ENCODE measurements at places on chromosomes 7 and 10.

DNA sequence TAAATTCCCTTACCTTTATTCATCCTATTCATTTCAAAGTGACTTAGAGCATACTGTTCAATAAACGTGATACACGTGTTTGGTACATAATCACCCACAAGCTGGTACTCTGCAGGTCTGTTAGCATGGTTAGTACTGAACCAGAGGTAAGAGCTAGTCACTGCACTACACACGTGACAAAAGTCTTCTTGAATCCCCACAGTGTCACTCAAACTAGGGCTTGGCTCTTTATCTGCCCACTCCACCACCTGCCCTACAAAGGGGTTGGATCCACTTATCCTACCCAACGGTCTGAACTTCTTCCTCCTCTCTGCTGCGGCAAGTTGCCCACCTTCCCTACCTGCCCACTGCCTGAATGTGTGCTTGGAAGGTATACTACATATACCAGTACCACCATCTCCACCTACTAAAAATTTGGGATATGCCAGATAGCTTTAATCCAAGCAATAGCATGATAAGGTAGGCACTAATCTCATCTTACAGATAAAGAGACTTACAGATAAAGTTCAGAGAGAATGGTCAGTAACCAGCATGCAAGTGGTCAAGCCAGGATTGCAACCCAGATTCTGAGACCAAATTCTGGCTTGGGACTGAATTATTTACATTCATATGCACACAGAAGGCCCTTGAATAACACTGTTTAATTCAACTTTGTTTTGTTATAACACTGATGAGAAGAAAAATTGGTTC, 92.2 kb downstream of the SGMS1 start:
- DNase-seq, result no peak

DNA sequence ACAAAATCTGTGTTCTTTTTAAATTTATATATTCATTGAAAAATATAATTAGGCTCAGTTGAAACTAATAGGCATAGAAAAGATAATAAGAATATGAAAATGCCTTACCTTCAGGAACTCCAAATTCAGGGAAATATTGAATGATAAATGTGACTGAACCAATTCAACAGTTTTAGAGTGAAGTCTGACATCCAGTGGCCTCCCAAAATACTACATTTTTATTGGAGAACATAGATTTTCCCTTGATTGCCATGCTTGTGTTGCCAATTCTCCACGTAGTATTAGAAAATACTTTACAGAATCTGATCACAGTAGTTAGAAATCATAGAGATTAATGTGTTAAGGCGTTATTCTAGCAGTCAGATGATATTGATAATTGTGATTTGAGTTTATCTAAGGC, 1246.7 kb downstream of the GATA3 start:
- no peak for DNase-seq

GRCh38 chr7:77679608-77680007, 16.7 kb upstream of the RSBN1L start:
- no peak for DNase-seq

DNA sequence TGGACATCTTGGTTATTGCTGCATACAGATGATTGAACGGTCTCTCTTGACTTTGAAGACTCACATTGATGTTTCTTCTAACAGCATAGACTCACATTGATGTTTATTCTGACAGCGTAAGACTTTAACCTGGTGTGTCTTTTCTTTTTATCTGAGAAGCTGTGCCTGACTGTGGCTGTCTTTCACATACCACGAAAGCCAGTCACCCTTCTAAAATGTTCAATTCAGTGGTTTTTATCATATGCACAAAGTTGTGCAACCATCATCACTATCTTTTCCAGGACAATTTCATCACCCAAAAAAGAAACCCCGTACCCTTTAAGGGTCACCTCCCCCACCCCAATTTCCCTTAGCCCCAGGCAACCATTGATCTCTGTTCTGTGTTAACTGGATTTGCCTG, 24.7 kb downstream of the CELF2 start:
- no peak for DNase-seq

- no peak for DNase-seq
These were observed 151.1 kb upstream of the MKI67 start for GRCh38 chr10:128277267-128277840.

DNA sequence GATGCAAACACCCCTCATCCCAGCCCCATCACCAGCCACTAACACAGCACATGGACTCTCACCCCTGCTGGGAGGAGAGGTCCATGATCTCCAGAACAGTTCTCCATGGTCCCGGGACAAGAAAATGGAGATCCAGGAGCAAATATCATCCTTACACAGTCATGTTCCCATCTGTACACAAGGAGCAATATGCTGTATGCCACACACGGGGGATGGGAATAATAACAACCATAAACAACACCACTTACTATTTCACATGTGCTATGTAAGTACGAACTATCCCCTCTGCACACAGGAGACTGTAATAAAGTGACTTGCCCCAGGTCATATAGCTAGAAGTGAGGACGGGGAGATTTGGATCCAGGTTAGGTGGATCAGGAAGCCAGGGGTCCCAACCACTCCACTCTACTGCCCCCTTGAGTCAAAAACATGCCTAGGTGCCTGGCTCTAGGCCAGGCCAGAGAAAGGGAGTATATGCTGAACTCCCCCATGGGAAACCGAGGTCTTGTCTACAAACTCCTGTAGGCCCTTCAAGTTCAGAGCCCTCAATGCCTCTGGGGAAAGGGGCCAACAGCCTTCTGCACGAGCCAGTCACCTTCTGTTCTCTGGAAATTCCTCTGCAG, 34.1 kb downstream of the LRRC20 start:
- no peak for DNase-seq

DNA sequence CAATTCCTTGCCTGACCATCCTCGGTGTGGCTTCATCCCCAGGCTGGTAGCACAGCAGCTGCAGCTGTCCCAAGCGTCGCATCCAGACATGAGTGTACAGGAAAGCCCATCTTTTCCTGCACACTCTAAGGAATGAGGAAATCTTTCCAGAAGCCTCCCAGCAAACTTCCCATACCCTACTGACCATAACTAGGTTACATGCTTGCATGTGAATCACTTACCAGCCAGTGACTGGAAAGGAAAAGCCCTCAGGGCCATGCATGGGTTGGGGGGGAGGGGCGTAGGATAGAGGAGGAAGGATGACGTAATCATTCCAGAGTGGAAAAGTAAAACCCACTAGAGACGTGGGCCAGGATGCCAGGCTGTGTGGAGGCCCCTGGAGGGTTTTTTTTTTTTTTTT, 18.9 kb upstream of the ZNF212 start:
- DNase-seq, result no peak

- DNase-seq, result no peak
These were observed 13.3 kb downstream of the COL28A1 start for GRCh38 chr7:7522421-7522820.

- no peak for DNase-seq
These were observed 40.0 kb upstream of the GSDME start for GRCh38 chr7:24797270-24797669.

DNA sequence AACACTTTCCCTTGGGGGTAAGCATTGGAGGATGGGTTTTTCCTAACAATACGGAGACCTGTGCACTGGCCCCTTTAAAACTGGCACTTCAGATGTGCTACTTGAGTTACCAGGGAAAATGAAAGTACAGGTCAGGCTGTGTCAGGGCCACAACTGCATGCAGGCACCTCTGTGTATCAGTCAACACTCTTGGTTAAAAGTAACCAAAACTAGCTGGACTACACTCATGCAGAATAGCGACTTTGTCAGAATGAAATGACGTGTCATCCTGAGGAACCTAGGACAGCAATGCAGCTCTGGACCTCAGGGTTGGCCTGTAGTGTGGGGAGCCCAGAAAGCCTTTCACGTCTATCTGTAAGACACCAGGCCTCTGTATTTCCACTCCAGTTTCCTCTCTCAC, 33.8 kb upstream of the SMKR1 start:
- DNase-seq, result no peak

DNA sequence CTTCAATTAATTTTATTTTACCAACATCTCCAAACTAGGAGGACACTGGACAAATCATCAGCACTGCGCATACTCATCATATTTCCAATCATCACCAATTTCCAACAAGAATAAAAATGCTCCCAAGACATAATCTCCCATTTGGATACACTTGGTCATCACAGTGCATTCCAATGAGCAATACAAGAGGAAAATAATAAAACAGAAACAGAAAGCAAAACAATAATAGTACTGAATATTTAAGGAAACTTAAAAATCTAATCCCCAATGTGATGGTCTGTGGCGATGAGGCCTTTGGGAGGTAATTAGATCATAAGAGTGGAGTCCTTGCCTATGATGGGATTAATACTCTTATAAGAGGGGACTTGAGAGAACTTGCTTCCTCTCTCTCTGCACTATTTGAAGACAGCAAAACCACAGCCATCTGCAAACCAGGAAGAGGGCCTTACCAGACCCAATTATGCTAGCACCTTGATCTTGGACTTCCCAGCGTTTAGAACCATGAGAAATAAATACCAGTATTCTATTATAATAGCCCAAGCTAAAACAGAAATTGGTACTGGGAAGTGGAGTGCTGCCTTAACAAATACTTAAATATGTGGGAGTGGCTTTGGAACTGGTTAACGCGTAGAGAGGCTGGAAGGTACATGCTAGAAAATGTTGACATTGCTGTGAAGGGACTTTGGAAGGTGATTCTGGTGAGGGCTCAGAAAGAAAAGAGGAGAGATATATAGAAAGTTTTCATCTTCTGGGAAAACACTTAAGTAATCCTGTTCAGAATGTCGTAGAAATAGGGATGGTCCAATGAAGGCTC, 91.5 kb downstream of the JAZF1 start:
- no peak for DNase-seq

GRCh38 chr10:24824124-24824523, 100.4 kb upstream of the ARHGAP21 start:
- DNase-seq, result no peak

- DNase-seq, result peak; percentile 24
These were observed 18.7 kb upstream of the CBLL1 start for GRCh38 chr7:107725138-107725740.

GRCh38 chr7:26166684-26167266, 14.8 kb downstream of the NFE2L3 start:
- DNase-seq, result no peak

- no peak for DNase-seq
These were observed 160.9 kb upstream of the AGK start for GRCh38 chr7:141390339-141390738.

DNA sequence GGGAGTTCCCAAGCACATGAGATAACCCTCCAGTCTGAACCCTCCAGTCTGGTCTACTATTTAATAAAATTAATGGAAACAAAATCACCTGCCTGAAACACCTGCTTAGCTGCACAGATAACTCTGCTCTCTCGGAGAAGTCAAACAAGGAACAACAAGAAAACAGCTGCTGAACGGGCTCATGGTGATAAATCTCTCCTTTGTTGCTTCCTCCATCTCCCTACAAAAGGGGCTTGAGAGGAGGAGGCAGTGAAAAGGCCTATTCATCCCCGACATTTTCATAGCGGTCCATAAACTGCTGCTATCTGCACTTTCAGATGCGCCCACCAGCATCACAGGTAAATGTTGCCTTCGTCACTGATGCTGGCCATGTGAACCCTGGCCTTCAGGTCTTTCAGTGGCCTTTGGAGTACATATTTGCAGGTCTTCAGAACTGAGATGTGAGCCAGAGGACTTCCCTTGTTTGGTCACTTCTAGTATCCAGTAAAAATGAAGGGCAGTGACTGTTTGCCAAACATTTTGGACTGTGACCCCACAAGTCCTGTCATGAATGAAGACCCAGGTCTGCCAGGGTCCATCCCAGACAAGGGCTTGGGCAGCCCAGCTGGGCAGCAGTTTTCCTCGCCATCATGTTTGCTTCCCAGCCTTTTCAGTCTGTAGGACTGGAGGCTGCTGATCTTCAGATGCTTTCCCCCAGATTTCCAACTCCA, 15.9 kb downstream of the FKBP6 start:
- no peak for DNase-seq

DNA sequence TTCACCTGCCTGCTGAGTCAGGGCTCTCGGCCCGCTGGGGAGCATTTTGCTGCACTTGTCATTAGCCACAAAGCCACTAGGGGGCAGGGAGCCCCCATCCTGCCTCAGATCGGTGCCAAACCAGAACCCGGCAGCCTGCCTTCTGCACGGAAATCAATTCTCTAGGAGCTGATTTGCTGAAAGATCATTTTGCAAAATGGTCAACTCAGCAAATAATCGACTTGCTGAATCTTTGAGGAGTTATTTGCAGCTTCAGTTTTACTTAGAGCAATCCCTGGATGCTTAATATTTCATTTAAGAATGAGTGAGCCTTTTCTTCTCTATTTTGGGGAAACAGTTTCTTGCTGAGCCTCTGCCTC, 1.7 kb upstream of the GIMAP8 start:
- DNase-seq, result peak; percentile 76

DNA sequence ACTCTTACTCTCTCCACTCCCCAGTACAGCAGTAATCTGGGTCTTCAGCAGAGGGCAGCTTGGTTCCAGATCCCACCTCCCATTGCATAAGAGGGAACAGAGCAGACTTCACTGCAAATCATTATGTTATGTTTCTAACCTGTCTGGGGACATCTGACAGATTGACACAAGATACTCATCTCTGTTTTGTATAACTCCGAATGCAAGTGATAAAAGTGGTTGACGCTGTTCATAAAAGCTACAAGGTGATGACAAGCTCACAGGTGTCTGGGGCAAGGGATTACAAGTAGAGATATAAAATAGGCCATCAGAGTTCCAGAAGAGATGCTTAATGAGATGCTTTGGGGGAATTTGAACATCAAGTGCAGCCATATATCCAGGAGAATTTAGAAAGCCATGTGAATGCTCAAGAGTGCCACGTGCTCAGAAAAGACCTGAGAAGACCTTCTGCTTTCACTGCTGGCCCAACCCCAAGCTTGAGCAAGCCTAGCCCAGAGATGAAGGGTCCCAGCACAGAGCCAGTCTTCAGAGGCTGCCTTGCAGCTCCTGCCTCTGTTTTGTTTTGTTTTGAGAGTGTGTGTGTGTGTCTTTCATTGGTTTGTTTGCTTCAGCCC, 80.6 kb downstream of the VSTM2A start:
- DNase-seq, result no peak

DNA sequence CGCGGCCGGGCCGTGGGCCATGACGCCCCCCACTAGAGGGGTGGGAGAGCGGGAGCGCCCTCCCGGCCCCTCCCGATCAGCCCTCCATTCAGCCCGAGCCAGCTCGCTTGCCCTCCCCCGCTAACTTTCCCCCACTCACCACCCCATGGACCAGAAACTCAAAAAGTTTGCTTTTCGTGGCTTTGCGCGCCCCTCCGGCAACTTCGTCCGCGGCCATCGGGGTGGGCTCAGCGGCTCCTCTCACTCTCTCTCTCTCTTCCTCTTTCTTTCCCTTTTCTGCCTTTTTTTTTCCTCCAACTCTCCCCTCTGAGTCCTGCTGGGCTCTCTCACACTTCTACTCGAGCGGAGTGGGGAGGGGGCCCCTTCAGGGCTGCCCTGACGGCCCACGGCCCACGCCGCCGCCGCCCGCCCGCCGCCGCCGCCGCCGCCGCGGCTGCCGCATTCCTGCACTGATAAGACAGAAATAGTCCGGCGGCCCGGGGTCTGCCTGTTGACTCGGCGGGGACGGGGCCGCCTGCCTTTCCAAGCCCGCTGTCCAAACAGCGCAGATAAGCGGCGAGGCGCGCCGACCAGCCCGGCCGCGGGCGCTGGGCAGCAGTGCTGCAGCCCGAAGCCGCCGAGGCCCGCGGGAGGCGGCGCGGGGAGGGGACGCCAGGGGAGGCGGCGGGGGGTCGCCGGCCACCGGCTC, at the start of gene SMARCD3:
Gene SMARCD3 (minus strand): TSS at position 349 of the 688 bp plus-strand sequence. CDS start 132 bp downstream, at position 217.
- DNase-seq, result no peak

GRCh38 chr10:69734797-69735468, 66.8 kb upstream of the COL13A1 start:
- DNase-seq, result no peak
